H54 (cell line): ENCODE measurements at places on chromosomes 1 and 21.
A peak's percentile ranks its signal among the peaks of the same experiment; 100 is the strongest.

GRCh38 chr1:4113897-4114296 is 213.8 kb upstream of the C1orf174 start:
- no peak for DNase-seq

DNA sequence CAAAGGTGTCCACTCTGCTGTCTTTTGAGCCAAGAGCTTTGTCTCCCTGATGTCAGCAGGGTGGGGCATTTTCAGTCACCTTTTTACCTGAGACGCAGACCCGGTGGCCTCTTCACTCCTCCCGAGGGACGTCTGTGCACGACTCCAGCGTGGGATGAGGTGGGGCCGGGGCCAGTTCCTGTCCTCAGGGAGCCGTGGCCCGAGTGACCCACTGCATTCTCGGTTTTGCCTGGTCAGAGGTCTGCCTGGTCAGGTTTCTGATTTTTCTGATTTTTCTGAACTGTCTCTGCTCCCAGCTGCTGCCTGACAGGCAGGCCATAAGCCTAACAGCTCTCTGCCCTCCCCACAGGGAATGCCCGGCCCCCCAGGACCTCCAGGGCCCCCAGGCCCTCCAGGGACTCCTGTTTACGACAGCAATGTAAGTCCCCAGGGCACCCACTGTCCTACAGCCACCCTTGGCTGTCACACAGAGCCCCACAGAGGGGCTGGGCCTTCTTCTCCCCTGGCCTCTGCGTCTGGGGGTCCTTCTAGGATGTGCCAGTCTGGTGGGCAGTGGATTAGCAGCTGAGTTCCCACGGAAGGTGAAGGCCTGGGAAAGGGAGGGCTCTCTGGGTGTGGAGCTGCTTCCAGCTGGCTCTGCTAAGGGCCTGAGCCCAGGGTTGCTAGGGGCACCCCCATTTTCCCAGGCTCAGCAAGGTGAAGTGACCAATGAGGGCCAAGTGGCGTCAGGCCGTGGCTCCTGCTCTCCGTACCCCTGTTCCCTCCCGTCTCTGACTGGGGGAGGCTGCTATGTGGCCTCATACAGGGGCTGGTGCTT is 45.9 kb downstream of the SLC19A1 start:
- DNase-seq, result no peak

- no peak for DNase-seq
These were observed 46.7 kb downstream of the LPGAT1 start for GRCh38 chr1:211783897-211784296.

- DNase-seq, result no peak
These were observed 3.0 kb upstream of the CD34 start for GRCh38 chr1:207913951-207914350.

DNA sequence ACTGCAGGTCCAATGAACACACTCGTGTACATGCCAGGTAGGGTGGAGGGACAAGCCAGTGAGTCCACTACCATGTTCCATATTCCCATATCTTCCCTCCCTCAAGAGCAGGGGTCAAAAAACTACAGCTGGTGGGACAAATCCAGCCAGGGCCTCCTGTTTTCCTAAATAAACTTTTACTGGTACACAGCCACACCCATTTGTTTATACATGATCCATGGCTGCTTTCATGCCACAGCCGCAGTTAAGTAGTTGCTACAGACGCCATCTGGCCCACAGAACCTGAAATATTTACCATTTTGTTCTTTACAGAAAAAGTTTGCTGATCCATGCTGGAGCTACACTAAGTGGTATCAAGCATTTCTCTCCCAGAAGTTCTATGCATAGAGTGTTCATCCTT is 42.4 kb downstream of the CASQ2 start:
- DNase-seq, result no peak

DNA sequence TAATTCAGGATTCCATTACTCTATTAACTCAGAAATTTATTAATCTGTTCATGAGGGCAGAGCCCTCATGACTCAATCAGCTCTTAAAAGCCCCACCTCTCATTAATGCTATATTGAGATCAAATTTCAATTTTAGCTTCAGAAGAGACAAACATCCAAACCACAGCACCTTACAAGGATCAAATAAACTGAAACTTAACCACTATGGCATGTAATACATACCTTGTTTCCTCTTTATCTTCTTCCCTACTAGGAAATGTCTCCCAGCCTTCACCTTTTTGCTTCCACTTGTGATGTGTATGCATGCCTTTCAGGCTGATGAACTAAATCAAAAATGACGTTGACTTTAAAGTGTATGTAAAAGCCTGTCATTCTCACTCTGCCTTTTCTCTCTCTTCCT is 2121.3 kb downstream of the NCAM2 start:
- no peak for DNase-seq

GRCh38 chr1:206004826-206005225 is 1.6 kb upstream of the RAB7B start:
- no peak for DNase-seq

- peak; percentile 61 for DNase-seq
These were observed at the start of gene S100A16 for GRCh38 chr1:153612755-153613331. TSS of gene S100A16 (minus strand) at chr1:153613137. CDS start at chr1:153608151, 4,986 bp downstream.

GRCh38 chr1:12019858-12020509 is 686 bp downstream of the MIIP start:
- DNase-seq, result no peak

DNA sequence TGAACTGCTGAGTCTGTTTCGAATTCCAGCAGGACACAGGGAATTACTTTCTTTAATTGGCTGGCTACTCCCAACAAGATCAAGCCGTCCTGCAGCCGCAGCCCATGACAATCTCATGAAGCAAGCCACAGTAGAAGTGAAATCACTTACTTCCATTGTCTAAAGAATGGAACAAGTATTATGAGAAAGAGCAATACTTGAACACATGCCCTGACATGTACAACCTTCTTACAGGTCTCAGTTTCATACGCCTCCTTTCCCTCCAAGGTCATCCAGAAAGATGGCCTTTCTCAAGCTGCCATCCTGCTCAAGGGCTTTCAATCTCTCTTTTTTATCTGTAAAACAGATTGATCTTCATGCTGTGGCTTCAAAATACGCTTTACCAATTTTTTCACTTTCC is 85.1 kb downstream of the PCSK9 start:
- DNase-seq, result no peak

- no peak for DNase-seq
These were observed 271.7 kb downstream of the NPHP4 start for GRCh38 chr1:5720484-5720883.

GRCh38 chr1:91487469-91487868 is 13.2 kb upstream of the CDC7 start:
- DNase-seq, result no peak

GRCh38 chr1:72433591-72433990 is 151.3 kb upstream of the NEGR1 start:
- no peak for DNase-seq

- no peak for DNase-seq
These were observed 24.5 kb downstream of the SERINC2 start for GRCh38 chr1:31437433-31438037.

DNA sequence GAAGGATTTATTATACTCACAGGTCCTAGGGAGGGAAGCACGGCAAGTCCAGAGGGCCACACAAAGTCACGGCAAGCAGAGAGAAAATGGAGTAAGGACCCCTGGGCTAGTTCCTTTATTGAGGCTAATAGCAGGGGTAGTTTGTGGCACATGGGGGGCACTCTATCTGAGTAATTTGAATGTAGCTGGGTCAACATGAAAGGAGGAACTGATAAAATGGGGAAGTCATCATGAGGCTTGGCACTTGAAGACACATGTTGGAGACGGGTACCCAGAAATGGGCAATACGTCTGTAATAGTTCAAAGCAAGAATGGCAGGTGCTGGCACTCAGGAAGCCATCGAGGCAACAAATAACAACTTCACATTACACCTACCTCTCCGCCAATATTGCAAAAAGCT is 1136.4 kb downstream of the MRPL39 start:
- no peak for DNase-seq

- DNase-seq, result no peak
These were observed at the start of gene GRIK1 for GRCh38 chr21:29939924-29940275. TSS of gene GRIK1 (minus strand) at chr21:29939996.

DNA sequence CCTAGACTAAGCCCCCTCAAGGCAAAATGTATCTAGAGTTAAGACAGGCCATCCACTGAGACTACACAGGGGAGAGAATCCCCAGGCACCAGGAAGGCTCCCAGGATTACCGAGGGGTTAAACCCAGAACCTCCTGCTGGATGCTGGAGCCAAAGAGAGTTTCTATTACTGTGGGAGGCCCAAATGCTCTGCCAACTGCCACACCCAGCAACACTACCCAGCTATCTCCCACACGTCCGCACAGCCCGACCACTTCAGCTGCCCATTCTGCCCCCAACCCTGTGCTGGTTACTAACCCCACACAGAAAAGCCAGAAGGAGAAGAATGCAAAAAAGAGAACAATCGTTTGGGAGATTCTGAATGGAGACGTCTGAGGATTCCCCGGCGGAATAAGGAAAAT is 63.6 kb downstream of the CD46 start:
- no peak for DNase-seq

DNA sequence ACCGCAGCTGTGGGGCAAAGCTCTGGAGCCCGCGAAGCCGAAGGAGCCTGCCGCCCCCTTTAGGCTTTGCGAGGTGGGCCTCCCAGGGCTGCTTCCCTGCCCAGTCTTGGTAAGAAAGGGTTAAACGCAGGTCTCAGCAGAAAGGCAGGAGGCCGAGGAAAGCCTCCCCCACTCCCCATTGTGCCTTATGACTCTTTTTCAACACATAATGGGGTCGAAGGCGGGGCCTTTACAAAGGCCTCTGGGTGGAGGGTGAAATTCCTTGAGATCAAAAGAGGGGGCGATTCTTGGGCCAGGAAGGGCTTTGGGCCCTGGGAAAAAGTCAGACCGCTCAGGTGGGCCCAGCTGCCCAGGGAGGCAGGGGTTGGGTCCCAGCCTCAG is 880 bp downstream of the ALPL start:
- DNase-seq, result no peak

GRCh38 chr1:159612211-159612885 is 24.7 kb downstream of the APCS start:
- no peak for DNase-seq

GRCh38 chr1:244207935-244208244 is 156.8 kb downstream of the ZBTB18 start:
- no peak for DNase-seq

GRCh38 chr1:98090351-98090750 is 169.5 kb upstream of the DPYD start:
- DNase-seq, result no peak

- DNase-seq, result no peak
These were observed 22.5 kb upstream of the IPP start for GRCh38 chr1:45772971-45773370.

DNA sequence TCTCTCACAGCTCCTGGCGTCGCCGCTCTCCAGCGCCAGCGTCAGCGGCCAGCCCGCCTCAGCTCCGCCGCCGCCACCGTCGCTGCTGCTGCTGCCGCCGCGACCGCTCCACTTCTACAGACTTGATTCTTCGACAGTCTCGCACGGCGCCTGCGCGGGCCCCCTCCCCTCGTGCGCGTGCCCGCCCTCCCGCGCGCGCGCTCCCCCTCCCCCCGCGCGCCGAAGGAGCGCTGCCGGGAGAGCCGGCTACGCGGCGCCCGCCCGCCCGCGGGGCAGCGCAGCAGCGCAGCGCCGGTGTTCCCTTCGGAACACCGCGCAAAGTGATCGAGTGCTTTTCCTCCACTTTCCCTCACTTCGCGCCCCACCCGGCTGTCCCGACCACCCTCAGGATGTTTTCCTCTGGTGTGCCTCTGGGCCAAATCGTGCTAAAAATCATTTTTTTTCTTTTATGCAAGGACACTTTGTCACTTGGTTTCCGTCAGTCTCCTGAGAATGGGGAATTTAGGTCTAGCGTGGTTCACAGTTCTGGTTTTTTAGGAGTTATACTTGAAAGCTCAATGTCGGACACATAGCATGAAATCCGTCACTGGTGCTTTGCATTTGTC is at the start of gene IRF2BP2:
IRF2BP2 (minus strand) TSS at position 118 of the 605 bp plus-strand sequence. CDS start 684 bp downstream, outside the sequence.
- no peak for DNase-seq

- no peak for DNase-seq
These were observed 28.3 kb upstream of the ZNF326 start for GRCh38 chr1:89966656-89967055.

GRCh38 chr1:195933835-195934234 is 674.4 kb downstream of the KCNT2 start:
- no peak for DNase-seq
